Activated naive CD8-positive, alpha-beta T cell treated with anti-CD3 and anti-CD28 coated beads, Interleukin-2, amount 50 U/mL, for 16 hours (primary cell): ENCODE measurements at places on chromosomes 4 and X.

DNA sequence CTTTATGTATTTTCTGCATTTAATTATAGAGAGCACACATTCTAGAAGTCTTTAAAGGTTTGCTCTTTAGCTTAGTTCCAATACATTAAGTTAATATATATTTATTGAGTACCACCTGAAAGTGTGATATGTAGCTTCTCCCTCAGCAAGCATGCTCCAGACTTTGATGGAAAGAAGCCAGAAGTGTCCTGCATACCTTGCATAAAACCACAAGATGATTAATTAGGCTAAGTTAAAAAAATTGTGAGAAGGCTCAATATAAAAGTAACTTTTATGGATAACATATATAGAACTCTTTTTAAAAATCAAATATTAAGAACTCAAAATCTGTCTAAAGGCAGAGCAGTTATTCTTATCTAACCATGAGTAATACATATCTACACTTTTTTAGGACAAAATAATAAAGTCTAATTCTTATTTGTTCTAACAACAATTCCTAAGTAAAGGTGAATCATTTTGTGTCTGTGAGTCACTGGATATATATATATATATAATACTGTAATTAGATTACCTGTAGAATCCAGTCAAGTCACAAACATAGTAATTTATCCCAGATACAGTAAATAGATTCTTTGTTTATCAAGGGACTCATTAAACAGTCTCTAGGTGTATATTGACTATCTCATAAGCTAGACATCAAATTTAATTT, 51.2 kb downstream of the INTS12 start:
- no peak for DNase-seq

GRCh38 chr4:67091673-67092072, 453.6 kb downstream of the CENPC start:
- DNase-seq = no peak

DNA sequence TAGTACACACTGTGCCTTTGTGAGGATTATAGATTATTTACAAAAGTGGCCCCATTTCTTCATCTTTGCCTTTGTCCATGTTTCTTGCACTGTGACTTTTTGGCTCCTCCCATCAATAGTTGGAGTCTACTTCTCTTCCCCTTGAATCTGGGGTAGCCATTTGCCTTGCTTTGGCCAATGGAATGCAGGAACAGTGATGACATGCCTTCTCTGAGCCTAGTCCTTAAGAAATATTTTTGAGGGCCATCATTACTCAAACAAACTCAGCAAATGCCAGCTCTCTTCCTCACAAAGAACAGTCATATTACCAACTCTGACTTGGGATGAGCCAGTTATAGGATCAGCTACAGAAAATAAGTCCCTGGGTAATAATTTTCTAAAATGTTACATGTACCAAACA, 189.6 kb downstream of the FRMPD4 start:
- DNase-seq = no peak

DNA sequence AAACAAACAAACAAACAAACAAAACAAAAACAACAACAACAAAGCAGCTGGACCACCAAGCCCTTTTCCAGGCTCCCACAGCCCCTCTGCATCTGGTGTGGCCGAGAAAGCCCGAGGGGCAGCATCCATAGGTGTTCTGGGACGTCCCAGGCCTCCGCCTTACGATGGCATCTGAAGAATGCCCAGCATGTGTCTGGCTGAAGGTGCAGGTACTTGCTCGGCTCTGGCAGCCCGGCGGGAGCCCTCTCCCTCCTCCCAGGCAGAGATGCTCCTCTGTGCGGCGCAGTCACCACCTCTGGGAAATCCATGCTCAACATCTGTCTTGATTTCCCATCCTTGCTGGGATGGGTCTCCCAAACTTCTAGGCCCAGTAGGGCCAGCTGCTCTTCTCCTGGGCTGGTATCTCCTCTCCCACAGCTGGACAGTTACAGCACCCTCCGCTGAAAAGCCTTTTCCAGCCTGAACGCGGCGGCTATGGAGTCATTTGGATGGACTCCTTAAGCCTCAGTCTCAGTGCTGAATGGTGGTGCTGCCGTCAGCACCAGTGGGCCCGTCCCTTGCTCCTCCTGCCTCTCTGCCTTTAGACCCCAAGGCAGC, 4.3 kb downstream of the PSAPL1 start:
- no peak for DNase-seq

DNA sequence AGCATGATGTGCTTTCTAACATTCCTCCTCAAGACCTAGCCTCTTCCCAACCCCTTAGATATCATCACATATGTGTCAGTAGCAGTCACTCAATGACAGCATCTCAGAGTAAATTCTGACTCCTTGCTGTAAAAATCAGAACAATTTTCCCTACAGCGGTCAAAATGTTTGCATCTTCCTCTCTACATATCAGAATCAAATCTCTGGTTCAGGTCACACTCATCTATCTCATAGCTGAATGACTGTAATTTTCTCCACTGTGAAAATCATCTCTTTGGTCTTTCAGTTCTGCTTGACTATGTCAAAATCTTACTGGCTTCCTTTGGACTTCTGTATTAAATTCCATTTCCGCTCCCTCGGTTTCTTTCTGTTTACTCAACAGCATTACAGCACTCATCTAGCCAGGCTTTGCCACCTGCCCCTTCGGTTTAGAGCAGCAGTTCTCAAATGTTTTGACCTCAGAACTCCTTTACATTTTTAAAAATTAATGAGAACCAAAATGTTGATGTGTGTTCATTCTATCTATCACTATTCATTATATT, 57.3 kb downstream of the AGA start:
- no peak for DNase-seq

DNA sequence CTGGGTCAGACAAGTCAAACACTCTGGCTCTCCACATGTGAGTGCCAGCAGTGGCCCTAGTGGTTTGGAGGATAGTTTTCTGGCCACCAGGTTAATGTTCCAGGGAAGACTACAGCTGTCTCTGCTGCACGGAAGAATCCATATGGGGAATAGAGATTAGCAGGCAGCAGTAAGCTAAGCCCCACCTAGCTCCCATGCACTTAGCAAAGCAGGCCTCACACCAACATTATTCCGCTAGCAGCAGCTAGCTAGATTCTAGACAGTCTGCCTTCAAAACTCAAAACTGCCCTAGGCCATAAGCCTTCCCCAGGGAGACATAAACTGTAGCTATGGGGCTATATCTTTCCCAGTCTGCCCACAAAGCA, 203.4 kb downstream of the CHIC1 start:
- DNase-seq = no peak

GRCh38 chrX:101219864-101220346, 319 bp downstream of the DRP2 start:
- no peak for DNase-seq

DNA sequence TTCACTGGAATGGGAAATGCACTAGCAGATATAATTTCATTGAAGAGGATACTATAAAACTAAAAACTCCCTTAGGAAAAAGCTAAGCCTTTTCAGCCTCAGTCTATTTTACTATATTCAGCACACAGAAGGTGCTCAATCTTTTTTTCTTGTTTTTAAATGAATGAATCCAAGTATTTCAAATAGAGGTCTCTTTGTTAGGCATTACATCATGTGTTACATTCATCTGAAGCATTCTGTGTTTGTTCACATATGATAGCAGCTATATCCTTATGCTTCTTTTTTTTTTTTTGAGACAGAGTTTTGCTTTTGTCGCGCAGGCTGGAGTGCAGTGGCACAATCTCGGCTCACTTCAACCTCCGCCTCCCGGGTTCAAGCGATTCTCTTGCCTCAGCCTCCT, 278.4 kb downstream of the CAMK2D start:
- DNase-seq = no peak

DNA sequence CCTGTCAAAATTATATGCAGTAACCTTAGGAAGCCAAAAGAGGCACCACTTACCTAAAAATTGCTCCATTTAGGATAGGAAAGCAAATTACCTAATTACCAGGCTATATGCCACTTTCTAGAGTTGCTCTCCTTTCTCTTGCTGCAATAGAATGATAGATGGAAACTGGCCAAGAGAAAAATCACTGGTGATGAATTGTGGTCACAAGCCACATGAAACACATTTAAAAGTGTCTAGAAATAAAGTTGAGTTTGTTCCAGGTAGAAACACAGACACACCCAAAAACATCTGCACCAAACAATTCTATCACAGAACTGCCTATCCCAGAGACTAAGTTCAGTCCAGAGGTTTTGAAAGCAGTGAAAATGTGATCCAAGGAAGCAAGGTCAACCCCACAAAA, 337.7 kb downstream of the PCDH19 start:
- DNase-seq = no peak

DNA sequence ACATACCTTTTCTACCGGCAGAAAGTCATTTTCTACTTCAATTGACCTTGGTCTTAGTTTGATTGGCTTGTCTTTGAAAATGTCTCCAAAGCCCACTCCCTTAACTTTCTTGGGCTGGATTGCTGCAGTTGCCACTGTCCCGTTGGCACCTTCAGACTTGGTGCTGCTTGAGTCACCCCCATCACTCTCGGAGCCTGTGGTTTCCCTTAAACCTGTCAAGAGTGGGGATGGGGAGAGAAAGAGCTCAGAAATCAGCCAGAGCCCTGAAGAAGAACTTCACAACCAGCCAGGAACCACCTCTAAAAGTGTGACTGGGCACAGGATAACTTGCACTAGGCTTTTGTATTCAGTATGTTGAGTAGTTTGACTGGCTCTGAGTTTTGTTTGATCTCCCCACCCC, 168.5 kb upstream of the MAP3K15 start:
- no peak for DNase-seq

DNA sequence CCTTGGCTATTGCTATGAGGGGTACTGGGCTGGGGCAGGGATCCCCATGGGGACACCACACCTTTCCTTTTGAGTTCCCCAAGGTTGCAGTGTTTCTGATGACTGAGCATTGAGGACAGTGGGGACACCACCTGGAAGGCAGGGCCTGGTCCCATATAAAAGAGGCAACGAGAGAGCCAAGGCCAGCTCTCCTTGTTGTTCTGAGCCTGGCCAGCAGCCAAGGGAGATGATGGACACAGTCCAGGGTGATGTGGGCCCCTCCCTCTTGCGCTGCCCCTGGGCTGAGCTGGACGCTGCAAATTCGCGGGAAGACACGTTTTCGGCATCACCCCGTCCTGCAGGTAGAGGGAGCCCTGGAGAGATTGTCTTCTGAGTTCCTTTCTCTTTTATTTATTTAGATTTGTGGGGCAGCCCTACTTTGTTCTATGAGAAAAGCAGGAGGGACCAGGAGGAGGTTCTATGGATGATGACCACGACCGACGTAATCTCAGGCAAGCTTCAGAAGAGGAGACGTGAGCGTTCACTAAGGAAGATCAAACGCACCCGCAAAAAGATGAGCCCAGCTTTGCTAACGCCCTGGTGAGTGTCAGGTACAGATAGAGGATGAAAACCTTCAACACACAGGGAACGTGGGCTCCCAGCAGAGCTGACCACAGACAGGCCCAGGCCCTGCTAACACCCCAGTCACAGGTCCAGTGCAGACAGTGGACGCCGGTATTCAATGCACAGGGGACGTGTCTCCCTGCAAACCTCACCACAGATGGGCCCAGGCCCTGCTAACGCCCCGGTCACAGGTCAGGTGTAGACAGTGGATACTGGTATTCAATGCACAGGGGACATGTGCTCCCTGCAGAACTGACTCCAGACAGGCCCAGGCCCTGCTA, 97.4 kb downstream of the SHOX start:
- no peak for DNase-seq

DNA sequence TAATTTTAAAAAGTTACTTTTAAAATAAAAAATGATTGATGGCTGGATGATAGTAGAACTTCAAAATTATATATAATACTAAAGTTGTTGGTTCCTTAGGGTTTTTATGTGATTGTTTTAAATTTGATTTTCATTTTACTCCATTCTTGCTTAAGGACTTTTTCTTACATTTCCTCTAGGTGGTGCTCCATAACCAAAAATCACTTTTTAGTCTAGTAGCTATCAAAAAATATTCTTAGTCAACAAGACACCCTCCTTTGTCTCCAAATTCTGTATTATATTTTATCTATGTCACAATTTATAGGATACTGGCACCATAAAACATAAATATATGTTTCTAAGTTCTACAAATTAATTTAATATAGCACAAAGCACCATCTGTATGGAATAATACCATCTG, 67.2 kb upstream of the BRWD3 start:
- no peak for DNase-seq

- DNase-seq = no peak
Measured at GRCh38 chrX:57232658-57233360, 53.7 kb upstream of the FAAH2 start.

- DNase-seq = no peak
Measured at GRCh38 chr4:114264877-114265291, 285.4 kb upstream of the ARSJ start.

GRCh38 chrX:43493756-43494155, 162.3 kb upstream of the MAOA start:
- no peak for DNase-seq

GRCh38 chr4:2535376-2536192, 863 bp upstream of the FAM193A start:
- DNase-seq = no peak
